Effector memory CD4-positive, alpha-beta T cell (primary cell): ENCODE measurements at places on chromosomes 1 and 21.

- DNase-seq: no peak
Observed at GRCh38 chr1:182338806-182339370, 52.7 kb downstream of the GLUL start.

- no peak for DNase-seq
Observed at GRCh38 chr1:187203257-187203656, 374.5 kb downstream of the PLA2G4A start.

GRCh38 chr1:44592208-44593145 is 81.8 kb downstream of the TMEM53 start:
- no peak for DNase-seq

DNA sequence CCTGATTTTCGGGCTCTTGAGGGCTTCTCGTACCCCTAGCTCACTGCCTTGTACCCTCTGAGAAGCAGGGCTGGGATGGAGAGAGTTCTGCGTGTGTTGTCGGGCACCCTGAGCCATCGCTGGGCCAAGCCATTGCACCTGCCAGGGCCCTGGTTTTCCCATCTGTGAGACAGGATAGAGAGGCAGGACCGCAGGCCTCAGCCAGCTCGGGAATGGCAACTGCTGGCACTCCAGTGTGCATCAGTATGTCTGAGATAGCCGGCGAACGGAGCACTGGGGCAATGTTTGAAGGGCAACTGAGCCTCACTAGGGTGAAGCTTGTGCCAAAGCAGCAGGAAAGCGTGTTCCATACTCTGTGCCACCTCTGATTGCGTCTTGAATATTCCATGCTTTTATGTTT is 66.9 kb downstream of the TENT5C start:
- DNase-seq: no peak

DNA sequence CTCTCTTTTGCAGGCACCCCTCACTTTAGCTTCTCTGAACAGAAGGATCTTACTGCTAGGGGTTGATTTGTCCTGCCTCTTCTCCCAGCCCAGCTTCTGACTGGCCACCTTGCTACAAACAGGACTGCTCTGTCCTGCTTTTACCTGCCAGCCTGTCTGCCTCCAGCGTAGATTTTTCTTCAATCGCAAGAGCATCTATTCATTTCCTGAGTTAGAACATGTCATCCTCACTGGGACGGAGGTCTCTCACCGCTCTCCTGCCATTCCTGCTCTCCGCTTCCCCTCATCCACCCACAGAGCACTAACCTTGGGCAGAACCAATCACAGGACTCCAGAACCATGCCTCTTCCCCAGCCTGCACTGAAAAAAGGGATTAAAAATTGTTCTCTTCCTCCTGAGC is 3.5 kb upstream of the ATP1B1 start:
- DNase-seq: no peak

GRCh38 chr1:50488356-50488755 is 65.1 kb upstream of the DMRTA2 start:
- DNase-seq: no peak

GRCh38 chr1:154663471-154664060 is 55.6 kb upstream of the ADAR start:
- DNase-seq: no peak

GRCh38 chr1:16324456-16324890 is 27.8 kb downstream of the FBXO42 start:
- no peak for DNase-seq

DNA sequence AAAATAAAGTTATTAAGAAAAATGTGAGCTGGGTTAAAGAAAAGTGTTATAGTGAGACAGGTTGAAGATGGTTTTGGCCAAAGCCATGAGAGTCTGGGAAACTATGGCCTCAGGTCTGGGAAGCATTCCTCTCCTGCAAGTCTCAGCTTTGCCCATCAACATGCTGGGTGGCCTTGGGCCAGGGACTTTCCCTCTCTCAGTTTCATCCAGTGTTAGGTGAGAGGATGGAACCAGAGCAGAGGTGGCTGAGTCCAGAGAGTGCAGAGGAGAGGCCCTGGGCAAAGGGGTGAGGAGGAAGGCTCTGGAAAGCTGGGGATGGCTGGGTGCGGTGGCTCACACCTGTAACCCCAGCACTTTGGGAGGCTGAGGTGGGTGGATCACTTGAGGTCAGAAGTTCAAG is 10.5 kb downstream of the PADI2 start:
- DNase-seq: no peak

GRCh38 chr1:183697814-183698590 is 44.9 kb upstream of the APOBEC4 start:
- DNase-seq: no peak

DNA sequence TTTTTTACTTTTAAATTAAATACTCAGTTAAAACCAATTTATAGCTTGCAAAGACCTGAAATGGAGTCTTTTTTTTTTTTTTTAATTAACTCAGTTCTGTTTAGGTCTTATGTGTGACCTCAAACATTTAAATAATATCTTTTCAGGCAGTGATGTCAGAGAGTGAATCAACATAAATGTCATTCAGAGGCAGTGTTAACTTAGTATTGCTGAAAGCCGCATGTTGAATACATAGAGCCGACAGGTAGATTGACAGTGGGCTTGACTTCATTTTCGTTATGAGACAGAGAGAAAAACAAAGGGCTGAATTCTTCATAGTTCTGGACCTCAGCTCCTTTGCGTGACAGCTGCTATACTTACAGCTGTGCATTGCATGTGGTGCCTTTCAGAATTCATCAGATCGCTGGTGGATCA is 51.5 kb downstream of the PRDM2 start:
- DNase-seq: no peak

- no peak for DNase-seq
Observed at GRCh38 chr1:64686828-64687724, 57.8 kb upstream of the RAVER2 start.

GRCh38 chr1:219085082-219085481 is 88.6 kb upstream of the LYPLAL1 start:
- no peak for DNase-seq

- DNase-seq: no peak
Observed at GRCh38 chr1:4650981-4651380, 3.4 kb upstream of the AJAP1 start.

DNA sequence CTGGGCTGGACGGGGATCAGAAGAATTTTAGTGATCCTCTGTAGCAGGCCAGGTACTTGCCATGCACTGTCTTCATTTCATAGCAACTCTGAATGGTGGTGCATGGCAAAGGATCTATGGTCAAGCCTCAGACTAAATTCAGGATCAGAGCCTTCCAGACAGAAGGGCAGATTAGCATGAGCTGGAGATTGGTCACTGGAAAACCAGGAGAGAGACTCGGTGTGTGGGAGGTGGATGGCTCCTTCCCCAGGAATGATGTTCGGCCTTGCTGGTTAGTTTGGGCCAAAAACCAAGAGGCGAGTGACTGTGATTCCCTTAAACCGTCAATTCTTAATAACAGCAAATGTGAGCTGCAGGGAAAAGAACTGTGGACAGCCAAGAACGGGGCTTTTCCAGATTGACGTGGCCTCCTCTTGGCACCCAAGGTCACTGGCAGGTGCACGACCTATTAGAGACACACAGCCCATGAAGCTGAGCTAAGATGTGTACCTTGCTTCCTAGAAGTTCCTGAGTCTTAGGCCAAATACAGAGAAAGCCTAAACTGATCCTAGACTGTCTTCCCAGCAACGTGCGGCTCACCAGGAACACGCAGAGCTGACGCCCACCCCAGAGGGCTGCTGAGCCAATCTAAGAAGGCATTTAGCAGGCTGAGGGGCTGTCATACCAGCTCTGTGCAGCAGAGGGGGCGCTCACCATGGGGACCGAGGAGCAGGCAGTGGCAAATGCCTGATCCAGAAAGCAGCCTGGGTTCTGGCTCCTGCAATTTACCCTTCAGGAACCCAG is 18.5 kb downstream of the ALDH4A1 start:
- peak; percentile 41 for DNase-seq

DNA sequence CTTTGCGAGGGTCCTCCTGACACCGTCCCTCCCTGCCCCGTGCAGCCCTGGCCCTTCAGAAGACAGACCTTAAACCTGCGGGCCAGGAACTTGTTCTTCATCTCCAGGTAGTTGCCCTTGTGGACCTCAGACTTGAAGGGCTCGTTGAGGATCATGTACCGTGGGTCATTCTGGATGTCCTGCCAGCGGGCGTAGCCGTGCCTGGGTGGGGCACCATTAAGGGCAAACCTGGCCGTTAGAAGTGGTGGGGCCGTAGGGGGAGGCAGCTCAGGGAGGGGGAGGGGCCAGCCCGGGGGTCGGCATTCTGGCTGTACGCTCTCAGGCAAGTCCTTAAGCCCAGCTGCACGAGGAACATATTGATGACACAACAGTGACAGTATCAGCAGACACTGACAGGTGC is 64.6 kb downstream of the KCNAB2 start:
- no peak for DNase-seq

DNA sequence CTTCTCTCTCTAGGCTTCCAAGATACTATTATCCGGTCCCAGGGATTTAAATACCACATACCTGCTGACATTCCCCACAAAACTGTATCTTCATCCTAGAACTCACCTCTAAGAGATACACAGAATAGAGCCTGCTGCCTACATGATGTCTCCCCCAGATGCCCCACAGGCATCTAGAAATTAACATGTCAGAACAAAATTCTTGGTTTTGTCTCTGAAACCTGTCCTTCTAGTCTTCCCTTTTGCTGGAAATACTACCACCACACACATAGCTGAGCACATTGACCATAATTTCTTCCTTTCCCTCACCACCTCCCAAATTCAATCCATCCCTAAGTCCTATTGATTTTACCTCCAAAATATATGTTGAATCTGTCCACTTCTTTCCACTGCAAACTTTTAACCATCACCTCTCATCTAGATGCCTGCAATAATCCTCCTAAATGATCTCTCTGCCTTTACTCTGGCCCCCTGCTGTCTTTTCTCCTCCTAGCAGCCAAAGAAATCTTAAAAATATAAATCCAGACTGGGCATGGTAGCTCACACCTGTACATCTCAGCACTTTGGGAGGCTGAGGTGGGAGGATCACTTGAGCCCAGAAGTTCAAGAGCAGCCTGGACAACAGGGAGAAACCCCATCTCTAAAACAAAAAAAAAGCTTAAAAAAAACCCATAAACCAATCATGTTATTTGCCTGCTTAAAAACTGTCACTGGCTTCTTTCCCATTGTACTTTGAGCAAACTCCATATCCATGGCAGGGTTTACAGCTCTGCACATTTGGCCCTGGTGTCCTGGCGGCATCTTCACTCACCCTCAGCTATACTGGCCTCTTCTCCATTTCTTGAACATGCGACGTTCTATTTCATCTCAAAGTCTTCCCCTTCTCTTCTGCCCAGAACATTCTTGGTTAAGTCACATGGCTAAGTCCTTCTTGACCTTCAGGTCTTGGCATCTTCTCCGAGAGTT is 6.2 kb upstream of the FAM76A start:
- no peak for DNase-seq

DNA sequence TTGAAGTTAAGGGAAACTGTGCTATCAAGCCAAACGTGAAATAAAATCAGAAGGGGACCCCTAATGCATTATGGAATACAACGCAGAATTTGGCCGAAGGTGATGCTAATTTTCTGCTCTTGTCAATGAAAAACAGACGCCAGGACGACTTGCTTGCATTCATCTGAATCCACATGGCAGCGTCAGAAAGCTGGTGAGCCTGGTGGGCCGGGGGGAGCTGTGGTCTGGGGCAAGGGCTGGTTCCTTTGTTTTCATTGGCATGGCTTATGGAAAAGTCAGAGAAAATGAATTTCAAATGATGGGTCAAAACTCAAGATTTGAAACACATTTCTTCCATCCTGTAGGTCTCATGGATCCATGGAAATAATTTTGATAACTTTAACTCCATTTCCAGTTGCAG is 86.4 kb upstream of the RUNX1 start:
- DNase-seq: no peak

- DNase-seq: no peak
Observed at GRCh38 chr1:219330669-219331068, 157.0 kb downstream of the LYPLAL1 start.

- no peak for DNase-seq
Observed at GRCh38 chr1:40224040-40224439, 23.7 kb upstream of the TMCO2 start.

GRCh38 chr1:107829036-107829770 is 135.8 kb downstream of the VAV3 start:
- DNase-seq: no peak
